ENCODE measurements at places on chromosomes 11 and 22. TPM values are rescaled to one million over a fixed set of nuclear protein-coding genes. Genes with fewer than 3 reads are reported as not detected.

DNA sequence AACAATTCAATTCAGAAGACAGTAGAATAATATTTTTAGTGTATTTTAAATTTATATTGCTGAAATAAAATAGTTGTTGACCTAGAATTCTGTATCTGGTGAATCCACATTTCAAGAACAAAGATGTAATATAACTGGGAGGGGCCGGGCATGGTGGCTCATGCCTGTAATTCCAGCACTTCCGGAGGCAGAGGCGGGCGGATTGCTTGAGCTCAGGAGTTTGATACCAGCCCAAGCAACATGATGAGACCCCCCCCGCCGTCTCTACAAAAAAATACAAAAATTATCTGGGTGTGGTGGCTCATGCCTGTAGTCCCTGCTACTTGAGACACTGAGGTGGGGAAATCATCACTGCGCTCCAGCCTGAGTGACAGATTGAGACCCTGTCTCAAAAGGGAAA is 72.6 kb downstream of the CD82 start:
- no peak for DNase-seq

Gene LARGE1
- total RNA-seq: 152 TPM

Gene MMP8
- total RNA-seq: not detected

DNA sequence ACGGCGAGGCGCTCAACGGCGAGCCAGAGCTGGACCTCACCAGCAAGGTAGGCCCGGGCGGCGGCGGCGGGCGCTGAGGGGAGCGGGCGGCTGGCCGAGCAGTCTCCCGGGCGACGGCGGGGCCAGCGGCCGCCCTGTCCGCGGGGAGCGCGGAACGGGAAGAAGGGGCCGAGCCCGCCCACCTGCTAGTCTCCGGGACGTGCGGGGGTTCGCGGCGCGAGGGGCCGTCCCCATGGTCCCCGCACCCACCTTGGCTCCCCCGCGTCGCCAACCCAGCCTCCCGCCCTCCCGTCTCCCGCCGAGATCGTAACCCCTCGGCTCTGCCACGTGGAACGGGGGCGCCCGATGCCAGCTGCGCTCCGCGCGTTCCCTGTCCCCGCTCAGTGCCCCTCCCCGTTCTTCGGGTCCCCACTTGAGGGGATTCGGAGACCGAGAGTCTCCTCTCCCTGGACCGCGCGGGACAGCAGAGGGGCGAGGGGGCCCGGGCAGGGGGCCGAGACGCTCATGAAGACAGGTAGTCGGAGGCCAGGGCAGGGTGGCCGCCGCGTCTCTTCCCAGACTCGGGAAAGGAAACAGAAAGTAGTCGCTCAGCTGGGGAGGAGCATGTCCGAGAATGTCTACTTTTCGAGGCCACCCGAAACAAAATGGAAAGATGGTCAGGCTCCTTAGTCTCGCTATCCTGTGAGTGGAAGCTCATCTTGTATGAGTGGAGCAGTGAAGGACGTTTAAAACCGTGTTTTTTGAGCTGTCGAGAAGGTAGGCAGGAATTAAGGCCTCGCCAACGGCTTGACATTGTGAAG is 557 bp downstream of the GTPBP1 start:
- peak; percentile 76 for DNase-seq

DNA sequence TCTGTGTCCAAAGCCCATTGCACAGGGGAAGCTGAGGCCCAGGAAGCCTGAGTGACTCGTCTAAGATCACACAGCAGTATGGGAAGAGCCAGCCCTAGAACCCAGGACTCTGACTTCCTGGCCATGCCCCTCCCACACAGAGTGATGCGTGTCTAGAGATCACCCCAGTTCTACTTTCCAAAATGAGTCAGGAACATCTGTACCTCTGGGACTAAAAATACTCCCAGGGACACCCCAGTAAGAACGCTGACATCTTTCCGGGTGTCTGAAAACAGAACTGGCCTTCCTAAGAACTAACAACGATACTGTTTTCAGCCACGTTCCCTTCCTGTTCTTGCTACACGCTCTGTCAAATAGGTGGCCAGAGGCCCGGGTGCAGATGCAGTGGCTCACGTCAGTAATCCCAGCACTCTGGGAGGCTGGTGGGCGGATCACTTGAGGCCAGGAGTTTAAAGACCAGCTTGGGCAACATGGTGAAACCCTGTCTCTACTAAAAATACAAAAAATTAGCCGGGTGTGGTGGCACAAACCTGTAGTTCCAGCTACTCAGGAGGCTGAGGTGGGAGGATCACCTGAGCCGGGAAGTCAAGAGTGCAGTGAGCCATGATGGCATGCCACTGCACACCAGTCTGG is 21.7 kb upstream of the PDGFB start:
- DNase-seq: peak; percentile 68

- DNase-seq: no peak
These were observed 524.5 kb downstream of the NTM start for GRCh38 chr11:131894615-131895544.

Gene C11orf97
- not detected for total RNA-seq

DNA sequence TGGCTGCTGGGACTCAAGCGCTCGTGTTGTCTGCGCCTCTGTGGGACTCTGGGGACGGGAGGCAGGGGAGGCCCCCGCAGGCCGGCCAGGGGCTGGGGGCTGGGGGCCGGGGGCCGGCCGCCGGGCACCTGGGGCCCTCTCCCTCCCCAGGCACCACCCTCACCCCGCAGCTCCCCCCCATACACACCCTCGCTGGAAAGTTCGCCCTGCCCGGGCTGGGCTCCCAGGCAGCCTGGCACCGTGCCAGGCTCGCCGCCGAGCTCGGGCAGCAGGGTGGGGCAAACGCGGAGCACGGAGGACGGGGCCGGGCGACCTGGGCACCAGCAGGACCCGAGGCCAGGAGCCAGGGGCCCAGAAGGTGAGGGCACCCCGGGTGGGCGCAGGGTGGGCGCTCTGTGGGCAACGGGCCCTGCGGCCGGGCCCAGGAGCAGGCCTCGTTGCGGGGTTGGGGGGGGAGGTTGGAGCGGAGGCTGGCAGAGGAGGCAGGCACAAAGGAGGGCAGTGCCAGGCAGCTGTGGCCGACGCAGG is 76.7 kb upstream of the WNT7B start:
- peak; percentile 92 for DNase-seq

All from Right ventricle myocardium inferior (tissue), 1 donor.